ENCODE measurements at places on chromosomes 2 and 18.

DNA sequence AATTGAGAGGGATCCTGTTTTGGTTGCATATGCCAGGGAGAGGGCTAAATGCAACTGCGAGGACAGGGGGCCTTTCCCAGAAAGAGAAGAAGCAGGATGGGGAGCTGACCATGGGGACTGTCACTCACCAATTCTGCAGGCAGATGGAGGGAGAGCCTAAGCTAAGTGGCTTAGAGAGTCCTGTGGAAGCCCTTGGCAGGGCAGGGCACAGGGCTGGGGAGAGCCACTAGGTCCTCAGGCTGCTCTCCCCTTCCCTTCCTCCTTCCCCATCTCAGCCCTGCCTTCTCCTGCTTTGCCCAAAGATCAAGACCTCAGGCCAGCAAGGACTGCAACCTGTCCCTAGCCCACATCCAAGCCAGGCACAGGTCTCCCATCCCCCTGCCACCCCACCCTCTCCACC lies 24.4 kb upstream of the CATIP start:
- no peak for DNase-seq

DNA sequence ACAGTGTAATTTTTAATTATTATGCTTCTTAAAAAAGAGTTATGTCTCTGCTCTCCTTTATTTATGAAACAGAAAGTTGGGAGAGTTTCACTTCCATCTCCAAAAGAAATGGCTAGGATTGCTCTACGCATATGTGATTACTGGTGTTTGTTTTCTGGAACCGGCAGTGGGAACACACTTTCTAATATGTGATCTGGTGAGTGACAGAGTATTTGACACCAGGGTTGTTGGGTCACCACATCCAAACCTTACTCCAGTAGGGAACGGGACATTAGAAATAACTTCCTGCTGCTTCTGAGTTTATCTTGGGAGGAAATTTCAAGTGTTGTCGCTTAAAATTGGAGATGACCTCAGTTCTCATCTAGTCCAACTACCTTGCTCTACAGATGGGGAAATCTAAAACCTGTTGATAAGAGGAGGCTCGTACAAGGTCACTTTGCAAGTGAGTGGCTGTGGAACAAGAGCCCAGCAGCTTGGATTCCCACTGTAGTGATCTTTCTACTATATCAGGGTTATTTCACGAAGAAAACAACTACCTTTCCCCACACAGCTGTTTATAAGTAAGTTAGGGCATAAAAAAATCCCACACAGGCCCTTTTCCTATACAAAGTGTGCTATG lies 108.5 kb downstream of the TTC32 start:
- no peak for DNase-seq

DNA sequence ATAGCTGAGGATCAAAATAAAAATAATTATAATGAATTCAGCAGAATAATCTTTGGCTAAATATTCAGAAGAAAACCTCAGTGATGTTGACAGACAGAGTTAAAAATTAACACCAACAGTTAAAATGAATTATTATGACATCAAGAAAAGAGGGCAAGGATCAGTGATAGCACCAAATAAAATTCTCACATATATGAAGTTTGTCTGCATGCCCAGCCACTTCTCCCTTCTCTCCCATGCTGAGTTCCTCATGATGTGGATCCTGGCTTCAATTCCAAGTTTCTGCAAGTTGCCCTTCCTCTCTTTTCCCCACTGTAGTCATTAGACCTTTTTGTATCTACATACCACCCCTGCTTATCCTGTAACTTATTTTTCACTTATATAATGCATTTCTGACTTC lies 6.8 kb downstream of the STRADB start:
- DNase-seq: no peak

- no peak for DNase-seq
These were observed 84.0 kb downstream of the SKA1 start for GRCh38 chr18:50458796-50459195.

DNA sequence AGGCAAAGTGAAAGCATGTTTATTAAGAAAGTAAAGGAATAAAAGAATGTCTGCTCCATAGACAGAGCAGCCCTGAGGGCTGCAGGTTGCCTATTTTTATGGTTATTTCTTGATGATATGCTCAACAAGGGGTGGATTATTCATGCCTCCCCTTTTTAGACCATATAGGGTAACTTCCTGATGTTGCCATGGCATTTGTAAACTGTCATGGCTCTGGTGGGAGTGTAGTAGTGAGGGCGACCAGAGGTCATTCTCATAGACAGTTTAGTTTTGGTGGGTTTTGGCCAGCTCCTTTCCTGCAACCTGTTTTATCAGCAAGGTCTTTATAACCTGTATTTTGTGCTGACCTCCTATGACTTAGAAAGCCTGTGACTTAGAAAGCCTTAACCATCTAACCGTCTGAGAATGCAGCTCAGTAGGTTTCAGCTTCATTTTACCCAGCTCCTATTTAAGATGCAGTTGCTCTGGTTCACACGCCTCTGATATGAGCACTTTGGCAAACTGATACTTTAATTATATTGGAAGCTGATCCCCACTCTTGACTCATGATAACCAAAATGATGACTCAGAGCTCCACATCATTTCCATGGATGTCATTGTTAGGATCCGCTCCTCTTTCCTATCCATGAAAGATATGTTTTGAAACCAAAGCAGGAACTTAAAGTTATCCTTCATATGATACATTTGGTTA lies 14.5 kb upstream of the ERMN start:
- no peak for DNase-seq

GRCh38 chr2:36355890-36356297 lies 316 bp downstream of the CRIM1 start:
- no peak for DNase-seq

GRCh38 chr2:85723707-85724360 lies 29.7 kb downstream of the GNLY start:
- DNase-seq: no peak

DNA sequence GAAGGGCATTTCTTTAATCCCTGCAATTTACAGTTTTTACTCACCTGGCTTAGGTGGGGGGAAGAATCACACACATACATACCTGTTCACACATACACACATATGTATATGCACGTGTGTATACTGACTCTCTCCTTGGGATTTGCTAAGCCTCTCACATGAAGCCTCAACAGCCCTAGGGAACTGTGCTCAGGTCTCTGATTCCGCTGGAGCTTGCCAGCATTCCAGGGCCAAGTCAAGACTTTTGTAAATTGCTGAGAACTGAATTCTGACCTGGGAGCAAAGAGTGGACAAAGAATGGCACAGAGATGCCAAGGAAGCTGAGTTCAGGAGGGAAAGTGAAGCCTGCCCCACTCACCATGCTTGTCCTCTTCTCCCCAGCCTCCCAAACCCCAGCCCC lies 177.3 kb downstream of the TMEM247 start:
- DNase-seq: no peak

GRCh38 chr18:77108001-77108692 lies 24.4 kb downstream of the MBP start:
- DNase-seq: peak; percentile 60
